Spleen (tissue), 13 donors: ENCODE measurements at places on chromosomes 7 and 10. TPM values are rescaled to one million over a fixed set of nuclear protein-coding genes. Genes with fewer than 3 reads are reported as not detected.

The PI4K2A gene
- total RNA-seq = 21.8 TPM

The SH3PXD2A gene
- 38.8 TPM for total RNA-seq

The NAT16 gene
- not detected for total RNA-seq

The CYP3A4 gene
- total RNA-seq = not detected

The LBX1 gene
- total RNA-seq = not detected

The PHKG1 gene
- 1.0 TPM for total RNA-seq

The CYP2E1 gene
- 3.2 TPM for total RNA-seq
